ENCODE measurements at places on chromosomes 11 and 22. TPM values are rescaled to one million over a fixed set of nuclear protein-coding genes. Genes with fewer than 3 reads are reported as not detected.
A peak's percentile ranks its signal among the peaks of the same experiment; 100 is the strongest.

BEST1 gene
- 0.45 TPM for total RNA-seq

- DNase-seq: no peak
- H3K27ac ChIP-seq: no peak overlapping the region
- no peaks in the 10 kb centered on the region for H3K36me3 ChIP-seq
- peaks cover 4% of the 10 kb centered on the region for H3K27me3 ChIP-seq
Observed at GRCh38 chr11:123760894-123761293, 6.6 kb upstream of the OR6X1 start.

GPHA2 gene
- not detected for total RNA-seq

DEPDC7 gene
- total RNA-seq: 2.2 TPM

DNA sequence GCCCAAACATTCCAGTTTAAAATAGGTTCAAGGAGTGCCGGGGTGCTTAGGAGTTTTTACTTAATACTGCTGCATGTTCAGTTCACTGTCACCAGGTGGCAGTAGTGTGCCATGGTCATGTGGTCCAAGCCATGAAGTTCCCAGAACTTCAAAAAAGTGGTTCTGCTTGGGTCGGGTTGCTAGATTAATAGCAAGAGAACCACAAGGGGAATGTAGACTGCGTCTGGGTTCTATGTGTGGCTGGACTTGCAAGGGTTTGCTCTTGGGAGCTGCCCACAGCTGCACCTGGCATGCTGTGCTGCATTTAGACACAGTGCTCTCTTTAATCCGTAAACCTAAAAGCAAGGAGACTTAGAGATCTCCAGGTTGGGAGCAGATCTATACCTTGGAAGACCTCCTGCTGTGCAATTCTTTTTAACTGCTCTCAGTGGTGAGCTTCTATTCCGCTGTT is 6.5 kb upstream of the SPON1 start:
- peak; percentile 71 for DNase-seq
- H3K4me1 ChIP-seq: no peaks in the 10 kb centered on the region
- H3K36me3 ChIP-seq: no peaks in the 10 kb centered on the region
- peaks cover 5% of the 10 kb centered on the region for H3K27me3 ChIP-seq
- H3K27ac ChIP-seq: no peak overlapping the region

KDM2A gene
- total RNA-seq: 58.8 TPM

GRCh38 chr22:46072110-46072881 is 78.0 kb upstream of the PPARA start:
- peaks cover 46% of the 10 kb centered on the region for H3K4me1 ChIP-seq
- no peaks in the 10 kb centered on the region for H3K36me3 ChIP-seq
- peak; percentile 47 for DNase-seq
- H3K27ac ChIP-seq: peak overlapping the region; percentile 76
- H3K4me3 ChIP-seq: peak overlapping the region; percentile 71
- H3K27me3 ChIP-seq: no peaks in the 10 kb centered on the region

IGF2 gene
- total RNA-seq: 0.37 TPM
